ENCODE measurements at places on chromosomes 11 and 22.
A peak's percentile ranks its signal among the peaks of the same experiment; 100 is the strongest.

DNA sequence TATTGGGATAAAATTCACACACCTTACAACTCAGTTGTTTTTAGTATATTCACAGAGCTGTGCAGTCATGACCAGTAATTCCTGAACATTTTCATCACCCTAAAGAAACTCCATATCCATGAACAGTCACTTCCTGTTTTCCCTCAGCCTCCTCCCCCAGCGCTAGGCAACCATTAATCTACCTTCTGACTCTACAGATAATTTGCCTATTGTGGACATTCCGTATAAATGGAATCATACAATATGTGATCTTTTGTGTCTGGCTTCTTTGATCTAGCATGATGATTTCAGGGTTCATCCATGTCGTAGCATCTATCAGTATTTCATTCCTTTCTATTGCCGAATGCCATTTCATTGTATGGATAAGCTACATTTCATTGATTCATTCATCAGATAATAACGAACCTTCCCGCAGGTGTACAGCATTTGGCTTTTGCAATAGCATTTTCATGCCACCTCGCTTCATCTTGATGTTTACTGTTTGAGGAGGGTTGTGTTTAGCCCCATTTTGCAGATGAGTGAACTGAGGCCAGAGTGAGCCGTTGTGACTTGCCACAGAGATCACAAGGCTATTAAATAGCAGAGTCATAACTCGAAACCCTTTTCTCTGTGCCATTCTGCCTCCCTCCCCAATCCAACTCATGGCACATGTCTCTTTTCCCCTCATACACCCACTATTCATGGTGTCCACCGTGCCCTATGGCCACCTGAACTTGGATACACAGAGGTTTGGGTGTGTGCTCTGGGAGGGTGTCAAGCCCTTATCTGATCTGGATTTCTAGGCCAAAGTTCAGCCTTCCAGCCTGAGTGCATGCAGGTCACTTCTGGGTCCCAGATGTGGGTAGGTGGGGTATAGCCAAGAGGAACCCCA, 11.1 kb upstream of the MYH9 start:
- peak; percentile 58 for DNase-seq

DNA sequence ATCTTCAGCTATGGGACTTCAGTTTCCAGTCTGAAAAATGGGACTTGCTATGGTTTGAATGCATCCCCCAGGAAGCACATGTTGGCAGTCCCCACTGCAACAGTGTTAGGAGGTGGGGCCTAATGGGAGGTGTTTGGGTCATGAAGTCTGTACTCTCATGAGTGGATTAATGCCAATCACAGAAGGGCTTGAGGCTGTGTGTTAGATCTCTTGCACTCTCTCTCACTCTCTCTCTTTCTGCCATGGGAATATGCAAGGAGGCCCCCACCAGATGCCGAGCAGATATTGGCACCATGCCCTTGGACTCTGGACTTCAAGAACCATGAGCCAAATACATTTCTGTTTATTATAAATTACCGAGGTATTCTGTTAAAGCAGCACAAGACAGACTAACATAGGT, 7.8 kb upstream of the AP1B1 start:
- DNase-seq, result no peak

GRCh38 chr22:45516923-45517675, 14.4 kb downstream of the FBLN1 start:
- no peak for DNase-seq

- no peak for DNase-seq
Measured at GRCh38 chr11:20623252-20623651, 23.8 kb downstream of the SLC6A5 start.

- DNase-seq, result no peak
Measured at GRCh38 chr22:26648528-26649388, 8.6 kb upstream of the MIAT start.

DNA sequence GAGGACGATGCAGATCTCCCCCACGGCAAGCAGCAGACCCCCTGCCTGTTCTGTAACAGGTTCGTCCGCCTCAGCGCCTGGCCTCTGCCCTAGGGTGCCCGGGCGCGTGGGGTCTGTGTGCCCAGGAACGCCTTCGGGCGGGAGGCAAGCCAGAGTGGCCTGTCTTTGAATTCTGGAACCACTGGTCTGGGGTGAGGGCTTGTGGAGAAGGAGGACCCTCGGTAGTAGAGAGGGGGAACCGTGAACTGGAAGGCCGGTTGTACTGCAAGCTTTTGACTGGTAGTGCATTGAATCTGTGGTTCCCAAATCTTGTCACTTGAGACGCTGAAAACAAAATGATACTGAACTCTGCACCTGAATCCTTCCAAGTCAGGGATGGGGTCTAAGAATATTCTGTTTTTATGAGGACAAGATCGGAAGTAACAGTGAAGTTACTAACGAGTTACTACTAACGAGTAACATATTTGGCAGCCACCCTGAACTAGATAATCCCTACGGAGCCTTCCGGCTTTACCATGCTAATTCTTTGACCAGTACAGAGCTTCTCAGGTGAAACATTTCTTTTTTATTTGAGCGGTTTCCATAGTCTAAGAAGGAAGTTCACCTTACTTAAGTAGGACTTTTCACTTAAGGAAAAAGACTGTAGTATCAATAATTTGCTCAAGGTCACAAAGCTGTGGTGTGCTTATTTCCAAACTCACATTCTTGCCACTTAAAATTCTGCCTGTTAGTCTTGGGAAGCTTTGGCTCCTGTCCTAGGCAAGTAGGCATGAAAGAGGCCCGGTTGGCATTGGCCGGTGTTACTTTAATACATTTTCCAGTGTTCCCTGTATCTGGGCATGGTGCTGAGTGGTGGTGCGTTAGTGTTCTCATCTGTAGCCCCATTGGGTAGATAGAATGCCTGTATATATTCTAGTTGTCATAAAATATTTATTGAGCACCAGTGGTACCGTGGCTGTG, 860 bp downstream of the PRMT3 start:
- peak; percentile 23 for DNase-seq

DNA sequence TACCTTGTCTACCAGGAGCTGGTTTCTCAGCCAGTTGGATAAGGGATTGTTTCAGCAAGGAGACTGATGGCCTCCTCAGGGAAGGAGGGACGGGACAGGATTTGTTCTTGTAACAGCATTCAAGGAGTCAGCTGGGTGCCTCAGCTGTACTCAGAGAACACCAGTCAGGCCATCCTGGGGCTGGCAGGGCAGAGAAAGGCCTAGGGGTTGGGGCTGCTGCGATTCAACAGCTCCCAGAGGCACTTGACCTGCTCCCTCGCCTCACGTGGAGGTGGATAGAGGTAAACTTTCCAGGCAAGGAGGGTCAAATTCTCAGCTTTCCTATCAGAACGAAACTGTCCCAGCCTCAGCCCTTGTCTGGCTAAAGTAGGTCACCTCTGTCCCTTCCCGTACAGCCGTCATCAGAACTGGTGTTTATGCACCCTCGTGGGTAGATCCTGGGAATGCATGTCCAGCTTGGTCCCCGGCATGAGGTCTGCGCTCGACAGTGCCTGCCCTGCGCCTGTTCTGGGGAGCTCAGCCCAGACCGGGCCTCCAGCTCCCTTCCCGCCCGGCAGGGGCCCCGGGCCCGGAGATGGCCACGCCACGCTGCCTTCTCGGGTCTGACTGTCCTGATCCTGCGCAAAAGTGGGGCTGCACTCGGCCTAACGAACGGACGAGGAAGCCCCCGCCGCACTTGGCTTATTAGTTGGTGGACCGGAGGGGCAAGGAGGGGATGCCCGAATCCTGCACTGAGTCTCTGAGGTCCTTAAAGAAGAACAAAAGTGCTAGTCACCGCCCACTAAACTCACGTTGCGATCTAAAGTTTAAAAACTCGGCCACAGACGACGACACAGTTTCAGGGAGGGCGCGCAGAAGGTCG, 762 bp upstream of the CCDC134 start:
- DNase-seq, result no peak

DNA sequence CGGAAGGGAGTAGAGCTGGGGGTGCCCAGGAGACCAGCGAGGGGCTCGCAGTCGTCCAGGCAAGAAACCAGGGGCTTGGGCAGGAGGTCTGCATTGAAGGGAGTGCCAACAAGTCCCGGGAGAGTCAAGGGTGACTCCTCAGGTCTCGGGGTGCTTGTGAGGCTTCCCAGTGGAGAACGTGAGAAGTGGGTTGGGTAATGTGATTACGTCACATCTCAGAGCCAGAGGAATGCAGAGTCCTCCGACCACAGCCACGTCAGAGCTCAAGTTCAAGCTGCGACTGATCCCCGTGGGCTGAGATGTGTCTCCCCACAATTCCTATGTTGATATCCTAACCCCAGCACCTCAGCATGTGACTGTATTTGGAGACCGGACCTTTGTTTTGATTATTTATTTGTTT, 89.7 kb upstream of the SHANK2 start:
- no peak for DNase-seq

DNA sequence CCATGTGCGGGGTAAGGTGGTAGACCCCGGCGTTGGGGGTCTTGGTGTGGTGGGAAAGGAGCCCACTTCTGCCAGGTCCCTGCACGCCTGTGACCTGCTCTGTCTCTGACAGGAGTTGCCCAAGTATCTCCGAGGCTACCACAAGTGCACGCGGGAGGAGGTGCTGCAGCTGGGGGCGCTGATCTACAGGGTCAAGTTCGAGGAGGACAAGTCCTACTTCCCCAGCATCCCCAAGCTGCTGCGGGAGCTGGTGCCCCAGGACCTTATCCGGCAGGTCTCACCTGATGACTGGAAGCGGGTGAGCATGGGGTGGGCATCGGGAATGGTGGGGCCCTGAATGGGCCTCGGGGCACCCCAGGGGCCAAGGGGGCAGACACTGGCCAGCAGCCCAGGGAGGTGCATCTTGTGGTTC, 83.0 kb downstream of the MYO7A start:
- no peak for DNase-seq

- DNase-seq, result no peak
Measured at GRCh38 chr11:113240790-113241635, 73.4 kb upstream of the TTC12 start.

- DNase-seq, result no peak
Measured at GRCh38 chr22:42562684-42563083, 8.9 kb downstream of the SERHL2 start.

GRCh38 chr11:121582296-121582695, 129.5 kb upstream of the SORL1-AS1 start:
- no peak for DNase-seq

GRCh38 chr11:118258410-118258809, 5.7 kb downstream of the MPZL2 start:
- peak; percentile 50 for DNase-seq

- no peak for DNase-seq
Measured at GRCh38 chr11:26983645-26984044, 10.3 kb upstream of the FIBIN start.

GRCh38 chr22:37239336-37240239, 4.5 kb downstream of the RAC2 start:
- DNase-seq, result no peak

DNA sequence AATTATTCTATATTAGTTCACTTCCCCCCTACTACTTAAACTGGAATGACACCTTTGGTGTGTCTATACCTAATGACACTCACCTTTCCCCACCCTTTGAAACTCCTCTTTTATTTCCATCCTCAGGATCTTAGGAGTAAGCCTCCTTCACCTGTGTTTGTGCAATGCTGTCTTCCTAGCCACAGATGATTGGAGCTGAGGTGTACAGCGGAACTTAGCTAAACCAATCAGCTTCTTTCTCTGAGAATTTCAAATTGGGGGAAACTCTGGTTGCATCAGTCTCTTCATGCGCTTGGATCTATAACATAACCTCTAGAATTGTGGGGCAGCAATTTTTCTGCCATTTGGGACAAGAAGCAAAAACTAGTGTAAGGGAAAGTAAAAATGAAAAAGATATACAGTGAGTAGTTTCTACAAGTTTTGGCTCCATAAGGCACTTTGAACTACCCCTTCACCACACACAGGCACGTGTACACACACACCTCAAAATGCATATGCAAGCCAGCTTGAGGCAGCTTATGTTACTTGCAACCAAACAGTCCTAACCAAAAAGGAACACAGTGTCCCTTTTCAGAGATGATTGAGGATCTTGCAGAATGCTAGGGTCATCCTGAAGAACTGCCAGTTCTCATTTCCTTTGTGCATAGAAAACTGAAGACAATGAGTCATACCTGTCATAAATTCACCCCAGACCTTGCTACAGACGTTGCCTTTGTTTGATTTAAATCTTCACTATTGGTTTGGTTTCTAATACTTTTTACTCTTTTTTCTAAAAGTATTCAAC, 36.0 kb upstream of the LDLRAD3 start:
- DNase-seq, result peak; percentile 87

GRCh38 chr11:102238391-102238821, 78.9 kb upstream of the BIRC3 start:
- peak; percentile 19 for DNase-seq

DNA sequence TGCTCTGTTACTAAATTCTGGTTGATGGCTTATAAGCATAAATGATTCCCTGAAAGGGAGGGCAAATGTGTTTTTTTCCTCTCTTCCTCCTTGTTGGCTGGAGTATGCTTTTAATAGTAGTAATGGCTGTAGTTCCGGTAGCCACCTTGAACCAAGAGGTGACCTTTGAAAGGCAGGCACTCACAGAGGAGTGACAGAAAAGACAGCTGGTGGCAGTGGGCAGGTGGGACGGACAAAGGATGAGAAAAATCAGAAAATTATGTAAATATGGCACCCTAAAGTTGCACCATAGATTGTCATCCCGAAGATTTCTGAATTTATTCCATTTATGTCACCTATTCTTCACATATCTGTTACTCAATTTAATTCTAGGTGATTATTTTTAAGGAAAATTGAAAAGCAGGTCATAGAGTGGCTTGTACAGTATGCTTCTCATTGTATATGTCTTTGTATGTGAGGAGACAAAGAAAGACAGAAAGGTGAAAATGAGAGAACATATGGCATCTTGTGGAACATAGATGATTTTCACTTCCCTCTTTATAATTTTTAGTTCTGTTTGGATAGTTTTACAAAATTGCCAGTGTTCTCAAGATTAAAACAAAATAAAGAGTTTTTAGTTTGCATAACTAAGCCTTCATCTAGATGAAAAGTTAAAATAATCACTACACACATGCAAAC, 17.0 kb downstream of the CASP12 start:
- DNase-seq, result no peak

DNA sequence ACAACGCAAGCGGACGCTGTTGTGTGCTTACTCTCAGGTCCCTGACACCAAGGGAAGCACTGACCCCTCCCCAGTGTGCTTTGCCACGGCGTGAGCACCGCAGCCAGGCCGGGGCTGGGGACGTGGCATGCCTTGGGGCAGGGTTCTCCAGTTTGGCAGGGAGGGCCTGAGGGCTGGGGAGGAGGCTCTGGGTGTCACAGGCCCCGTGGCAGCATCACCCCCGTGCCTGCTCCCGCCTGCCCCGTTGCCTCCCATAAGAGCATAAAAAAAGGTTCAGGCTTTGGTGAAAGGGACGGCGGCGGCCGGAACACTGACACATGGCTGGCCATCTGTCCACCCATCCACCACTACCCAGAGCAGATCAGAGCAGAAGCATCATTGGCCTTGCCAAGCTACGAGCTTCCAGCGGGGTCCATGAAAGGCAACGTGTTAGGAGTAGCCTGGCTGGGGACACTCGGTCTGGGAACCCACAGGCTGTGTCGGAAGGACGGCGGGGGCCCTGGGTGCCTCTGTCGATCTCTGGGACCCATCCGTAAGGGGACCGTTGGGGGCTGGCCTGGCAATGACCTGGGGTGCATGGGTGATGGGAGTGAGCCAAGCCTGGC, 183.0 kb downstream of the IGLL1 start:
- DNase-seq, result no peak

GRCh38 chr11:22510741-22511140, 114.9 kb downstream of the FANCF start:
- DNase-seq, result peak; percentile 60

Measured in PC-3 (cell line).